ENCODE measurements at places on chromosomes 2 and 18.

DNA sequence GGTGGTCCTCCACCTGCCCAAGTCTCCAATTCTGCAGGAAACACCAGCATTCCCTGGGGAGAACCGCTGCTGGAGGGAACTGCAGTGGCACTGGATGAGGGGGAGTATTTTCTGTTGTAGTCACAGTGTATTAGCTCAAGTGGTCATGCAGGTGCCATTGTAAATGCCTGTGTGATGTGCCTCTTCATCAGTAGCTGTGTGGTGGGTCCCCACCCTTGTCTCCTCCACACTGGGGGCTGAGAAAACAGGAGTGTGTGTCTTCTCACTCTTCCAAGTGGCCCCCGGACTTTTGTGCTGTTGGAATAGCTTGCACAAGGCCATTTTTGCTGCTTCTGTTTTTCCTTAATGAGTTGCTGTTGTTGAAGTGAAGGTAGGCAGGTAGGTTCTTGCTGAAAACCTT, 8.7 kb downstream of the NCK2 start:
- DNase-seq = no peak

- DNase-seq = no peak
These were observed 202.2 kb upstream of the ST6GAL2 start for GRCh38 chr2:107088156-107088555.

GRCh38 chr18:35581546-35581897, at the start of gene GALNT1:
TSS of gene GALNT1 (plus strand) at chr18:35581740. CDS start at chr18:35654663, 72,923 bp downstream.
- no peak for DNase-seq

- no peak for DNase-seq
These were observed 443.9 kb upstream of the FSHR start for GRCh38 chr2:49598231-49598630.

GRCh38 chr18:60485201-60485600, 112.6 kb upstream of the MC4R start:
- no peak for DNase-seq

GRCh38 chr2:240596491-240596931, 10.0 kb downstream of the CAPN10 start:
- no peak for DNase-seq

DNA sequence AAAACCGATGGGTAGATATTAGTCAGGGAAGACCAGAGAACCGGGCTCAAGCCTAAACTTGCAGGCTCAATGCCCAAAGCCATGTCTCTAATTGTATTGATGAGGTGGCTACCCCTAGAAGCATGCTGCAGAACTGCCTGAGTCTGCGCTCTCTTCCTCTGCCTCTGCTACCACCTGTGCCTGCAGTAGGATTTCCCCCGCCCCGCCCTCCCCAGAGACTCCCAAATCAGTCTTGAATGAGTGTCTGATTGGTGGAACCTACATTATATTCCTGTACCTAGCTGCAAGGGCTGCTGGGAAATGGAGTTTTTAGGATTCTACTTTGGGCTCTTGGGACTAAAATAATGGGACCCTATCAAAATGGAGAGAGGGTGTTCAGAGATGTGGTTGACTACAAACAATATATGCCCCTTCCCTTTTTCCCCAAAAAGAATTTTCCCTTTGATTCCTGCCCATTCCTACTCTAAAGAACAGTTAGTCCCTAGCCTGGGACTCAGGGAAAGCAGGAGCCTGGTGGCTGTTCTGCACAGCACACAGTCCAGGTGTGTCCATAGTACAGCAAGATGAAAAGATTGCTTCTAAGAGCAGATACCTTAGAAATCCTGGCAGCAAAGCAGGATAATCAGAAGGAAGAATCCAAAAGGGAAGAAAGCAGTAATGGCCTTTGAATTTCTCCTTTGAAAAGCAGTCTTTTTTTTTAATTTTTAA, 12.5 kb downstream of the GRP start:
- DNase-seq = no peak

GRCh38 chr18:905948-906415, 1.3 kb downstream of the ADCYAP1 start:
- DNase-seq = no peak

DNA sequence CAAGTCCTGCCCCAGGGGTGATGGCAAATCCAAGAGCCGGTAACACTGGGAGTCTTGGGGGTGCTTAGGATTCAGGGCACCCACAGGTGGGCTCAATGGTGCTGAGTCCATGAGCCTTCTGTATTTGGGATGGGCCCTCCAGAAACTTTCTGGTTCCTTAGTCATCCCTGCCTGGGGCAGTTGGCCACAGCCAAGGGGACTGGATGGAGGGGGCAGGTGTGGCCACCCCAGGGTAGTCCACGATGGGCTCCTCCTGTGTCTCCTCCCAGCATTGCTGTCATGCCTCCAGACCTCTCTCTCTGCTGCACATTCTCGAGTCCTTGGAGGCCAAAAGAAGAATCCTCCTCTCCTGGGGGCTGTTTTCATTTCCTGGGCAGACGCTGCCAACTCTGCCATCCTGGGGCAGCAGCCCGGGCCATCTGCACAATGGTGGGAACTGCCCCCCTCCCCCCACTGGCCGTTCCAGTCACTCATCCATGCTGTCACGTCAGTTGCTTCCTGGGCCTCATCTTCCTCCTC, 158.0 kb upstream of the TWIST2 start:
- no peak for DNase-seq

DNA sequence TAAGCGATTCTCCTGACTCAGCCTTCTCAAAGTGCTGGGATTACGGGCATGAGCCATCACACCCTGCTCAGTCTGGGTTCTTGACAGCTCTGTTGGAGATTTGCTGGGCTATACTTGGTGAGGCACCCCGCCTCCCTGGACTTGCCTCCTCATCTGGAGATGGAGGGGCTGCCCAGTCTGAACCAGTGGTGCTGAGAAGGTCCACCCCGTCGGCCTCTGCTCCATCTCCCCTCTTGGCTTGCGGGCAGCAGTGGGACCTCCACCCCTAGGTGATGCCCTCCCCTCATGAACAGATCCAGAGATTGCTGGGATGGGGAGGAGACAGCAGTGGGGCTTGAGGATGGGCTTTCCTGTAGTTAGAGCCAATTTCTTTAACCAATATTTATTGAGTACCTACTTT, 120.9 kb downstream of the CLIP4 start:
- DNase-seq = no peak

DNA sequence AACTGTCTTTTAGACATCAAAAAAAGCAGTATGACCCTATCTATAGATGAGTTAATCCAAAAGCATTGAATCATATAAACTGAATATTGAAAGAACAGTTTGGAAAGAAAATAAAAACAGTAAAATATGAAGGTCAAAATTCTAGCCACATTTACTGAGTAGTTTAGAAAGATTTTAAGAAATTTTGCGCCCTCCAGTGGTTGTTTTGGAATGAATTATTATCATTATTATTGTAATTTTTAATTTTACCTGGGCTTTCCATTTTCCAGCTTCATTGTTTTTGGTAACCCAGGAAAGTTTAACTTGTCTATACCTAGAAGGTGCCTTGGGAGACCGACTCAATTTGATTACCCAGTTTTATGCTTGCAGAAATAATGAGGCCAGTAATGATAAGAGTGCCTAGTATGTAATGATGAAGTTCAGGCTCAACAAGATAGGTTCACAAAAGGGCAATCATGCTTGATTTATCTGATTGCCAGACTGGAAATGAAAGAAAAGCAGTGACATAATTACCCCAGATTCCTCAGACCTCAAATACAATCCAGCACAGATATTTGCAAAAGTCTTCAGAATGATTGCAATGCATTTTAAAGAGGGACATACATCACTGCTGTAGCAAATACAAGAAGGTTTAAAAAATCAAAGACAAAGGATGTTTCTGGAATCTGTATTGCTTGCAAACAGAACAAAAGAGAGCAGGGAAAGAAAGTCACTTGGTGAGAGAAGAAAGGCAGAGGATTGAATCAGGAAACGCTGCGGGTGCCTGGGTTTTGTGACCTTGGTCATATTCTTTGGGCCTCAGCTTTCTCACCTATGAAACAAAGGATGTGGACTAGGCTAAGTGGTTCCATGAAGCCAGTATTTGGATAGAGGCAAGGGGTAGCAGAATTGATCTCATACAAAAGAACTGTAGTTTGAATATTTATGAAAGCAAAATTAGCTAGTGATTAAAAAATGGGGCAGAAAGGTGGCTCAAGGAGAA, 153.8 kb downstream of the MAP2 start:
- DNase-seq = no peak

DNA sequence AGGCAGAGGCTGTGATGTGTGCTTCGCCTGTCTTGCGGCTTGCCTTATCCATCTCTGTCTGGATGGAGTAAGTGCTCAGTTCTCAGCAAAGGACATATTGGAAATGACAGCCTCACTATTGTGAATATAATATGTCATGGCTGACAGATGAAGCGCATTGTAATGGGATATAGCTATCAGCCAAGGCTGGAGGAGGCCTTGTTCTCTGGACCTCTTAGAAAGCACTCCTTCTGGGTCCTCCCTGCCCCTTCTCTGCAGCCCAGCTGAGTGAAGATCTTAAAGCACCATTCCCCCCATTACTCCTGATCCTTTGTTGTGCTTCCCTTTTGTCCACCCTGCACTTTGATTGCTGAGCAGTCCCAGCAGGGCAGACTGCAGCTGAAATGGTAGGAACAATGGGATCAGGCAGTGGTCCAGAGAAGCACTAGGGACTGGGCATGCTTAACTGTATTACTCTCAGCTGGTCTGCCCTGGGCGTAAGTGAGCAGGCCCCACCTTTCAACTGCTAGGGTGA, 265.3 kb downstream of the SETBP1 start:
- DNase-seq = no peak

GRCh38 chr2:69686813-69687212, 43.3 kb upstream of the AAK1 start:
- DNase-seq = no peak

- DNase-seq = no peak
These were observed 12.2 kb upstream of the ATP6V1B1 start for GRCh38 chr2:70923378-70924015.

DNA sequence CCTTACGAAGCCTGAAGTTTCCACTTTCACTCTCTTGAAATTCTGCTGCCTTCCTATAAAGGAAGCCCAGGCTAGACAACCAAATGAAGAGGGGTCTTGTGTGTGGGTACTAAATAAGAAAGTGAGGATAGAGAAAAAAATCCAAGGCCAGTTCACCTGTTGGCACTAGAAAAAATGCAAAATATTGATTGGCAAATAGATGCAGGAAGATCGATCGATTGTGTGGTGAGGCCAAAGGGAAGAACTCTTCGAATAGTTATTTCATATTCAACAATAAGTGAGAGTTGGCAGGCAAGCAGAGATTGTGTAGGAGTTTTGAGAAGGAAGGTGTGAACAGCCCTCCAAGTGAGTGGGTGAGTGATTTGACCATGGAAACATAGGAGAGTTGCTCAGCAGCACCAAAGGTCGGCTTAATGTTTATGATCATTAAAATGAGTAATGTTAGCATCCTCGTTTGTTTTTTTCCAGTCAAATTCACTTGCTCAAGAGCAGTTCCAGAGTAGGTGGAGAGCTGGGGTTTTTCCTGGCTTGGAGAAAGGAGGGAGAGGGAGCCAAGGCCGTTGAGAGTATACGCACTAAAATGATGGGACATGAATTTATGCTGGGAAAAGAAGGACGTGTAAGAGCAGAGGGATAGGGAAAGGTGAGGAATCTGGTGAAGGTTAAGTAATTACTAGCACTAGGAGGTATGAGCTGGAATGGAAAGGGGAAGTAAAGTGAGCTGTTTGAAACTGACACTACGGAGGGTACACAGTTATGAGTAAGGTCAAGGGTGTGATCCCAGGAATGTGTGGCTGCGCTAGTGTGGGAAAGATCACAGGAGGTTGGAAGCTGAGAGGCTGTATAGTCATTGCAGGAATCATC, 1.1 kb upstream of the NAPG start:
- DNase-seq = no peak

GRCh38 chr2:26618611-26619010, 22.6 kb downstream of the CIB4 start:
- DNase-seq = no peak

GRCh38 chr2:239803766-239804115, 221.4 kb downstream of the NDUFA10 start:
- DNase-seq = no peak

DNA sequence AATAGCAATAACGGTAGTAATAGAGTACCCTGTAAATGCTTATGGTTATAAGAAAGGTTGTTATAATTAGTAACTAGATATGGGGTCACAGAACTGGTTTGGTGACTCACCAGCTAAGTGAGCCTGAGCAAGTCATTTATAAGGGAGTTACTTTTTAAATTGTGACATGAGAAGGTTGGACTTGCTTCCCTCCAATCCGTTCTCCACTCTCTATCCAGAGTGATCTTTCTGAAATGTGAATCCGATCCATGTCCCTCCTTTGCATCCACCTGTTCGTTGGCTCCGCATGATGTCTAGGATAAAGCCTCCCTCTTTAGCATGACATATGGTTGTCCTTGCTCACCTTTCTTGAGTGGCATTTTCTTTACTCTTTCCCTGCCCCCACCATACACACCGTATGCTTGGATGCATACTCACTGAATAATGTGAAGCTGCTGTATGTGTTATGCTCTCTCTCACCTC, 83.1 kb downstream of the CDC42EP3 start:
- no peak for DNase-seq

DNA sequence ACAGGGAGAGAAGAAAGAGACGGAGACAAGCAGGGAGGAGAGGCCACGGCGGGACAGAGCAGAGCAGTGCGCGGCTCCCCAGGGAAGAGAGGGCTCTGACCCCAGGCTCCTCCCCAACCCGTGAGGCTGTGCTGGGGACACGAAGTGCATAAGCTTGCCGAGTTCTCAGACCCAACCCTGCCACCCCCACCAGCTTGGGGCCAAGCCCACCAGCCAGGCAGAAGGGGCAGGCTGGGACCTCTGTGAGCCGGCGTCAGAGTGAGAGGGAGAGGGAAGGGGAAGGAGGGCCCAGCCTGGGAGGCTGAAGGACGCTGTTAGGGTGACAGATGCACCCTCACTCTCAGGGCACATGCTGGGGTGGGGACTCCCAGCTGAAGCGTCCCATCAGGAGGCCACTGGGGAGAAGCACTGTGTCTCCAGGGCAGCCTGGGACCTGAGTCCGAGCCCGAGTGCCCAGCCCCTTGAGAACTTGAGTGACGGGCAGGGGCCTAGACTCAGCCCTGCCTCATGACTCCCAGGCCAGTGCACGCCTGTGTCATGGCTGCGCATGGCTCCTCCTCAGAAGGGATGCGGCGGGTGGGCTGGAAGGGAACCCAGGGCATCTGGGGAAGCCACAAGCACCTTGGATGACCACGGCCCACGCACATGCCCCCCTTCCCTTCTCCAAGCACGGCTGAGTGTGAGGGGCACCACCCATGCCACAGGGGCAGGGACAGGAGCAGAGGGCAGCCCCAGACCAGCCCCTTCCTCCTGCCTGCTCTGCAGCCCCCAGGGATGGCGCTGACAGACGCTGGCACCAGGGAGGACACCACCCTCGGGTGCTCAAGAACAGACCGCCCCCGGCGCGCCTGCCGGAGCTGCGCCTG, 31.0 kb downstream of the MTERF4 start:
- DNase-seq = no peak
